GM12892 (cell line): ENCODE measurements at places on chromosomes 7 and 10.

- DNase-seq = no peak
Measured at GRCh38 chr7:29300026-29300480, 105.5 kb downstream of the CHN2 start.

GRCh38 chr7:1806354-1806753 is 136.3 kb downstream of the ELFN1 start:
- DNase-seq = no peak

GRCh38 chr10:127102176-127102575 is 94.2 kb downstream of the INSYN2A start:
- DNase-seq = no peak

DNA sequence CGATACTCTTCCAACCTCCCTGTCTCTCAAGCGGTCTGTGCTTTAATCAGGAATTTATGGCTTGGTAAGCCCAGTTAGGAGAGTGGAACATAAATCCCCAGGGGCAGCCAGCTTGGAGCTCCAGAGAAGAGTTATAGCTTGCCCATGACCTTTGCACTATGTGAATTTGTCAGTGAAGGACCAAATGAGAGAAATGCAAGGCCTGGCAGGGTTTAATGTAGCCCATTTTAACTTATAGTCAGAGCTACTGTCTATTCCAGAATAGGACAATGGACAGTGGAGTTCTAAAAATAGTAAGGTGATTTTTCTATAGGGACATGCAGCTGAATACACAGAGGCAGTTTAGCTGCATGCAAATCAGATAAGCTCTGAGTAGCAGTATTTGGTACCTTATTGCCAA is 142.6 kb upstream of the CAV2 start:
- no peak for DNase-seq

GRCh38 chr7:16416289-16417282 is 4.8 kb downstream of the CRPPA start:
- DNase-seq = no peak

- no peak for DNase-seq
Measured at GRCh38 chr10:76497666-76498065, 1066.2 kb downstream of the LRMDA start.

- DNase-seq = no peak
Measured at GRCh38 chr7:69166979-69167516, 431.2 kb upstream of the AUTS2 start.

DNA sequence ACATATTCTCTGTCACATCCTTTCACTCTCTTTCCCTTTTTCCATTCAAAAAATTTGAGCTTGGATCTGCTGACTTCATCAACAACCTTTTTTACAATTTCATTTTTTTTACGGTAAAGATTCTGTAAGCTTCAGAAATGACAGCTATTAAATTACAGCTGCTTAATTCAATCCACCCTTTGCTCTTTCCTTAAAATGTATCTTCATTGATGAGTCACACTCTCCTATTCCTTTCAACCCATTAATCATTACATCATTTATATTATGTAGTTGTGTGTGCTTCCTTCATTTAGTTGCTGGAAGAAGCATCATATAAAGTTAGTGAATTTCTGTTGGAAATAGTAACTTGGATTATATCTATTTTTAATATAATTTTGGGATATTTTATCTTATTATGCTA is 67.1 kb upstream of the MAGI2 start:
- DNase-seq = no peak

DNA sequence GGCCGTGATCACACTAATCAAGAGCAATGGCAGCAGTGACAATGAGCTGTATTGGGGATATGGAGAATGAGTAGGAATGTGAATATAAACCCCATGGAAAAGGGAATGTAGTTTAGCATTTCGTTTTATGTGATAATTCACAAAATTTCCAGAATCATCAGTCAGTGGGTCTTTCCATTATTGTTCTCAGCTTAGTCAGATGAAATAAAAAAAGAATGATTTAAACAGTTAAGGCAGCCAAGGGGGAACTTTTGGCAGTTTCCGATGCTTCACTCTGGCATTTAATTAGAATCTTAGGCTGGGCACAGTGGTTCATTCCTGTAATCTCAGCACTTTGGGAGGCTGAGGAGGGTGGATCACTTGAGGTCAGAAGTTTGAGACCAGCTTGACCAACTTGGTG is 86.6 kb downstream of the PRTFDC1 start:
- DNase-seq = no peak

- DNase-seq = no peak
Measured at GRCh38 chr10:21195252-21195651, 298.1 kb upstream of the NEBL start.

DNA sequence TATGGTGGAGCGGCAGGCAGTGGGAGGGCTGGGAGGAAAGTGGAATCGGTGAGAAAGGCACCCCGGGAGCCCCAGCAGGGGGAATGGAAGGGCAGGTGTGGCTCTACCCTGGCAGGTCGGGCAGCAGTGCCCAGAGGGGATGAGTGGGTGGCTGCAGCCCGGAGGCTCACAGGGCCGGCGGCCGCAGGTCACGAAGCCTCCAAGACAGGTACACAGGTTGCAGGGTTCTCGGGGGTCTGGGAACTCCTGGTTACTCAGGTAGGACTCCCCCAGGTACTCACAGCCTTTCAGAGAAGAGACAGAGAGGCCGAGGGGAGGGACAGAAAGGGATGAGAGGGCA is 21.8 kb downstream of the KCP start:
- DNase-seq = no peak
